ENCODE measurements at places on chromosomes 12 and 14.

- no peak for DNase-seq
Measured at GRCh38 chr12:132413931-132414588, 75.9 kb upstream of the FBRSL1 start.

- no peak for DNase-seq
Measured at GRCh38 chr12:78383414-78383813, 481.2 kb upstream of the SYT1 start.

- no peak for DNase-seq
Measured at GRCh38 chr14:99621948-99622347, 17.9 kb upstream of the CCDC85C start.

DNA sequence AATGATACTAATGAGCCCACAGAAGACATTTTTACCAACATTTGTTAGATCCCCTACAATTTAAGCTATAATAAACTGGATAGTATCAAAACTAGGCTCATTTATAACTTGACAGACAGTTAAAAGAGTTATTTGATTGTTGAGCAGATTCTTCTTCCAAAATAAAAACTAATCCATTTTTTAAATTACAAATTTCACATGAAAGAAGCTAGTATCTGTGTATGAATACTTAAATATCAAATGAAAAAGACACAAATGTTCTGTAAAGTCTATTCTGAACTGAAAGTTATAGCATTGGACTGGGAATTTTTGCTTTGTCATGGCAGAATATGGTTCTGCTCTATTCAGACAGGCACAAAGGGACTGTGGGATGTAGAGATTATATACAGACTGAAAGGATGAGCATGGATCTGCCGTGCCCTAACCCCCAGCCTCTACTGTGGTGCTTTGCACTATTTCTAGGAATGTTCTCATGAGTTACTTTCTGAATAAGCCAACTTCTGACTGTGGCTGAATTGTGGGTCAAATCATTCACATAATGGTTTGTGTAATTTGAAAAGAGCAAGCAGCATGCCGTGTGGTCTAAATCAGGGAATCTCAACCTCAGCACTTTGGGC is 352.7 kb downstream of the KCNH5 start:
- no peak for DNase-seq

DNA sequence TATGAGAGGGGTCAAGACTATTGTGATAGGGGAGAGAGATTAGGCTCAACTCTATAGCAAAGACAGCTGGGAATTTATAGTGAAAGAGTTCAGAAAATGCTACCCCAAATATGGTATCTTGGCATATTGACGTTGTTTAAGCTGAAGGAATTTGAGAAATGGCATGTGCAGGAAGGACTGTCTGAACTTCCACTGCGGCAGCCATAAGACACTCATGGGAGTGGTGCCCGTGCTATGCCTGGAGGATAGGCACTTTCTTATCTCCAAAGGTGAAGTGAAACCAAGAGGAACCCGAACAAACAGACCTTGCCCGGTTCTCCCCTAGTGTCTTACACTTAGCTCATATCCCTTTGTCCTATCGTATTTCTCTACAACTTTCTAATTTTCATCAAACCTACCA is 390.3 kb downstream of the TMTC2 start:
- no peak for DNase-seq

DNA sequence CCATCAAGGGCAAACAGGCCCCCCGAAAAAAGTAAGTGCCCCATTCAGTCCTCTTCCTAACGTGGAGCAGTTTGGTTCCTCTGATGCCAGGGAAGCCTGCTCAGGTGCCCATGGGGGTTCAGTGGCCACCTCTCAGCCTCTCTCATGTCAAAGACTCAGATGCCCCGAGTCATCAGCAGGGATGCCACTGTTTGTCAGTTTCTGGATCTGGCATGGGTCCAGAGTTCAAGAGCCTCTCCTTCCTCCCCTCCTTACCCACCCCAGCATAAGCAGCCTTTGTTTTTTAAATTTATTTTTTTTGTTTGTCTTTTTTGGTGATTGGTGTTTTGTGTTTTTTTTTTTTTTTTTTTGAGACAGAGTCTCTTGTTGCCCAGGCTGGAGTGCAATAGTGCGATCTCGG is 11.3 kb downstream of the KMT5A start:
- DNase-seq = no peak

GRCh38 chr14:33062476-33062875 is 123.8 kb downstream of the NPAS3 start:
- no peak for DNase-seq

DNA sequence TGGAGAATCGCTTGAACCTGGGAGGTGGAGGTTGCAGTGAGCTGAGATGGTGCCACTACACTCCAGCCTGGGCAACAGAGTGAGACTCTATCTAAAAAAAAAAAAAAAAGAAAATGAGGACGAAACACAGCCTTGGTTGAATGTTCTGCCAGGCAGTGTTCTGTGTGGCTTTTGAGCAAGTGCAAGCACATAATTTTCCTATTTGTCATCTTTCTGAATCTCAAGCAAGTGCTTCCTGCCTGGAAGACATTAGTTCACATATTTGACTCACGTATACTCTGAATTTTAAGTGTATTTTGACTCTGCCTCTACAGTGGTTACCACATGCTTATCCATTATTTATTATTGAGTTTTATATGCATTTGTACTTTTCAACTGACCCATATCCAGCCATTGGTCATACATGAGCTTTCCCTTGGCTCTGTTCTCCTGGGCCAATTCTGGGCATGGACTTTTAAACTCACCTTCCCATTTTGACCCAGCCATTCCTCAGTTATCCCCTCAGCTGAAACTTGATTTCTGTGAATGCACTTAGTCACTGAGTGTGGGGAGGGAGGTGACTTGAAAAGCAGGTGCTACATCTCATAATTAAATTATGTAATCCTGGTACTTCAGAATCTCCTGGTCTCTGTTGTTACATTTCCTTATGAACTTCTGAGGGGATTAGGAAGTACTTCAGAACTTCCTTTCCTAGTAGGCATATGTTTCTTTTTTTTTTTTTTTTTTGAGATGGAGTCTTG is 8.1 kb downstream of the OR10G2 start:
- no peak for DNase-seq
